Lung (tissue), 17 donors: ENCODE measurements at places on chromosomes 4 and X. TPM values are rescaled to one million over a fixed set of nuclear protein-coding genes. Genes with fewer than 3 reads are reported as not detected.

GRCh38 chrX:426881-427280 is 40.2 kb upstream of the PPP2R3B start:
- no peak for DNase-seq

GRCh38 chr4:184960505-184960971 is 57.8 kb upstream of the HELT start:
- DNase-seq, result peak; percentile 14

GRCh38 chr4:38382520-38382919 is 281.5 kb upstream of the KLF3 start:
- DNase-seq, result peak; percentile 84

GRCh38 chr4:2353222-2354107 is 65.0 kb downstream of the ZFYVE28 start:
- no peak for DNase-seq

The SSX2 gene
- total RNA-seq, result not detected

GRCh38 chrX:97167333-97167732 is 283.6 kb downstream of the RPA4 start:
- DNase-seq, result no peak

The DRP2 gene
- 0.74 TPM for total RNA-seq

- DNase-seq, result no peak
Observed at GRCh38 chr4:185878633-185879032, 66.6 kb upstream of the SORBS2 start.

The GSX2 gene
- total RNA-seq, result not detected

- DNase-seq, result no peak
Observed at GRCh38 chr4:25844961-25845712, 17.7 kb downstream of the SEL1L3 start.

DNA sequence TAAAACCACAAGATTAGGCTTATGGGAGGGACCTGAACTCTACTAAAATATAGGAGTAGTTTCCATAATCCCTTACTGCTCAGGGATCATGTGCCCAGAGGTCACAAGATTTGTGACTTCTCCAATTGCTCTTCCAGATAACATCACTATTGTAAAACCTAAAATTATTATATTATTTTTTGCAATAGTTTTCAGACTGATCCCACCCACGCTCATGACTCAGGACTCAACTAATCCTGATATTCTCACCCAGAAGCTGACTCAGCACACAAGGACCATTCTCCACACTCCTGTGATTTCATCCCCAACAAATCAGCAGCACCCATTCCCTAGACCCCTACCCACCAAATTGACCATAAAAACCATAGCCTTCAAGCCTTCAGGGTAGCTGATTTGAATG is 24.0 kb upstream of the RPL34 start:
- DNase-seq, result no peak

The GLOD5 gene
- 2.0 TPM for total RNA-seq

GRCh38 chrX:96453139-96453538 is 231.5 kb upstream of the DIAPH2 start:
- DNase-seq, result no peak

The KLF8 gene
- total RNA-seq, result 12.6 TPM

- DNase-seq, result no peak
Observed at GRCh38 chr4:186982160-186982559, 258.5 kb upstream of the FAT1 start.

- no peak for DNase-seq
Observed at GRCh38 chr4:25881193-25881592, 18.4 kb upstream of the SEL1L3 start.

- DNase-seq, result no peak
Observed at GRCh38 chr4:134624365-134624764, 422.8 kb upstream of the PABPC4L start.

The GPR82 gene
- 0.54 TPM for total RNA-seq

GRCh38 chr4:15233626-15234025 is 194.2 kb upstream of the C1QTNF7 start:
- DNase-seq, result no peak

GRCh38 chrX:29477878-29478277 is 737.5 kb upstream of the MAGEB2 start:
- no peak for DNase-seq

- no peak for DNase-seq
Observed at GRCh38 chr4:42627885-42628646, 28.8 kb downstream of the ATP8A1 start.

DNA sequence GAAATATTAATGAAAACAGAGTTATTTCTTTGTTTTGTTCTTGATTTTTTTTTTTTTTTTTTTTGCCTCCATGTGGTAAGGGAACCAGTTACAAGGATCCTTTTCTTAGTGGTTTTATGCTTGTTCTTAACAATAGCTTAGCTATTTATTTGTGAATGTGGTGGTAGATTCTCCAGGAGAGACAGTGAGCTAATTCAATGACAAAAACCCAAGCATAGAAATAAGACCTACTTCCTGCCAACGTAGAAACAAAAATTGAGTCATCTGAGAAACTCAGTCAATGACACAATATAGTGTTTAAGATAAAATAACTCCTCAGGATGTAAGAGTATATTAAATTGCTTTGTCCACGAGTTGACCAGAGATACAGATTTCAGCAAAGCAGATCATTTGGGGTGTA is 863.8 kb upstream of the PABPC4L start:
- no peak for DNase-seq

The SPARCL1 gene
- total RNA-seq, result 294 TPM

GRCh38 chr4:4852591-4853362 is 6.7 kb upstream of the MSX1 start:
- no peak for DNase-seq

The BEX1 gene
- total RNA-seq, result 2.1 TPM

The TCEAL5 gene
- not detected for total RNA-seq

- DNase-seq, result no peak
Observed at GRCh38 chr4:176309772-176310171, 10.0 kb upstream of the SPCS3 start.
